ENCODE measurements at places on chromosomes 6 and 20.

DNA sequence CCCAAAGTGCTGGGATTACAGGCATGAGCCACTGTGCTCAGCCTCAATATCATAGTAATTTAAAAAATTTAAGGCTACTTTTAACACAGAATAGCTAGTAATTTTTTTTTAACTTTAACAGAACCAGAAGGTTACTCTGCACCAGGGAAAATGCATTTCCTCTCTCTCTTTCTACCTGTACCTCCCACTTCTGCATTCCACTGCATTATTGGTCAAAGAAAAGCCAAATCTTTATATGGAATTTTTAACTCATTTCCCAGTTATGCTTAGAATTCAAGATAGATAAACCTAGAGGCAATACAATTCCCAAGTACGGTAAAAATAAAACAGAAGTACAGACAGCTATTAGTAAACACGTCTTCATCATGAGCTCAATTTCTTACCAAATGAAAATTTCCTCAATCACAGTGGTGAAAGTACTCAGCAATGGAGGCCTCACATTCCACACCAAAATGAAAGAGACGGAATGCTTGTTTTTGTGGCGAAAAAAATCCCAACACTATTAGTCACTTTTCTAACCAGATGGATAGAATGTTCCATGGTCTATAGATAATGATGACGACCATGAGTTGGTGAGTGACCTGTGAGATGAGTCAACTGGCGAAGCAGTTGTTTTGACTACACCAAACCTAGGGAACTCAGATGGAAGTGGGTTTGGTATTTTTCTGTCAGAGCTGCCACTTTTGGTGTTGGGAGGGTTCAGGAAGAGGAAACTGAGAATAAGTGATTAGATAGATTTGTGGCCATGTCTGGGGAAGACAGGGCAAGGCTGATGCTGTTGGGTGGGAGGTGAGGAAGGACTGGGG lies 104.7 kb upstream of the SGK1 start:
- no peak for DNase-seq

DNA sequence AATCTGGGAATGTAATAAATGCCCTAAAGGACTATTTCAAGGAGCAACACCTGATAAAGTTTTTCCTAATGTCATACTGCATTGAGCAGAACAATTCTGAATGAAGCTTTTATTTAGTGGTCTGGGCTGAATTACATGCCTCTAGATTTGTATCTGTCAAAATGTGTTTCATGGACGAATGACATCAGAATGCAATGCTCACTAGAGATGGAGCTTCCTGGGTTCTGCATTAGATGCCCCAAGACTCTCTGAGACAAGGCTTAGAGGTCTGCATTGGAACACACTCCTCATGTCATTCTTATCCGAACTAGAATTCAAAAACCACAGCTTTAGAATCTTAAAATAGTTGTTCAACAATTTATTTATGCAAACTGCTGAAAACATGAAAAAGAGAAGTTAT lies 62.0 kb downstream of the SYNE1 start:
- DNase-seq: no peak

DNA sequence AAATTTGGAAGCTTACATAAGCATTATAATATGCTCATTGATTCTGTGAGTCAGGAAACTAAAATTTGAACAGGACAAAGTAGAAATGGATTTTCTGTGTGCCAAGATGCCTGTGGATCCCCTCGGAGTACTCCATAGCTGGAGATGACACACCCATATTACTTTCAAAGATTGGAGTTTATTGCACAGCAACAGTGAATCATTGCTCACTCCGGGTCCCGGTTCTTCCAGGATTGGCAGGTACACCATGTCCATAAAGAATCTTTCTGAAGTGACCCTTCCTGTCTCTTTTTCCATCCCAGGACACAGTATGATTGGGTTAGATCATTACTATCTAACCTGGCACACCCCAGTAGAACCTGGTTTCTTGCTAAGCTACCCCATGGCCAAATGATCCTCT lies 2.7 kb upstream of the BTN2A2 start:
- DNase-seq: no peak

GRCh38 chr6:154907291-154907690 lies 87.8 kb upstream of the TIAM2 start:
- no peak for DNase-seq

DNA sequence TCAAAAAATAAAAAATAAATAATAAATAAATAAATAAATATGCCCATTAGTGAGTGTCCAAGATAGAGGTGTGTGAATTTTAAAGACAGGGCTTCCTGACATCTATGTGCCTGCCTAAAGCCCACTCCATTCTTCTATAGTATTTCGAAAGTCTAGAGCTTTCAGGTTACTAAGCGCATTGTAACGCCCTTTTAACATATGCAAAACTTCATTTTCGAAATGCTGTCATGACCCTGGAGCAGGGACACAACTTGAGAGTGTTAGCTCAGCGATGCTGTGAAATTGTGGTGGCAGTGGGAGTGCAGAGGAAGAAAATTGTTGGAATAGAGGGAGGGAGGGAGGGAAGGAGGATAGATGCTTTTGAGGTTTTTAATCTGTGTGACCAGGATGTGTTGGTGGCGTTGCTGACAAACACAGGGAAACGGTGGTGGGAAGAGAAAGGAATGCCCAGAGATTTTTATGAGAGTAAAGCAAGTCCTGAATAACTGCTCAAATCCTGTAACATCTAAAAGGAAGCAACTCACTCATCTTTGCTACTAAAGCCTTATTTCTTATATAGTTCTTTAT lies 169.3 kb downstream of the ARID1B start:
- no peak for DNase-seq

DNA sequence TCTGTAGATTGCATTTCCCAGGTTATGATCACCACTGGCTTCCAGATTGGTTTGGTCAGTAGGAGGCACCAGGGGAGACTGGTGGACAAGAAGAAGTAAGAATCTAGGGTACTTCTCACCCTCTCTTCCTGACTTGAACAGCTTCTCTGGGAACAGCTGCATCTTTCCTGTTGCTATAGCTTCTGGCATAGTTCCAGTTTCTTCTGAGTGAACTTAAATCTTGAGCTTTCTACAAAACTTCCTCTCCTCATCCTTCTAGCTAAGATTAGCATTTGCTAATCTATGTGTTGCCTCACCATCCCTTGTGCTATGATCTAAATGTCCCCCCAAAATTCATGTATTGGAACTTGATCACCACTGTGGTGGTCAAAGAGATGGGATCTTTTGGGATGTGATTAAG lies 724.6 kb downstream of the UTRN start:
- DNase-seq: no peak

- no peak for DNase-seq
These were observed 50.4 kb downstream of the HMGCLL1 start for GRCh38 chr6:55528624-55529023.

DNA sequence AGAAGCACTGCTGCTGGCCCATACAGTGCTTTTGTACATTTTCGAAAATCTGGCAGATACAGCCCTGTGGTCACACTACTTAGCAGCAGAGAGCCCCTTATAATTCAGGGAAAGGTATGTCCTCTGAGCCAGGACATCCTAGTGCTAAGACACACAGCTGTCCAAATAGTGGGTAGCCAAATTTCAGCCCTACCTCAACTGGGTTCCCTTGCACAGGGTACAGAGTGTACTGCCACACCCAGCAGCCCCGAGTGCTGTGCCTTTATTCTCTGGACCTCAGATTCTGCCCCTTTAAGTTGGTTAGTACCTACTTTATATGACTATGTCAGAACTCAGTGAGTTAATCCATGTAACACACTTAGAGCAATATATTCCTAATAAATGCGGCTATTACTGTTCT lies 47.6 kb downstream of the PRPH2 start:
- DNase-seq: no peak
